AG04450 (cell line): ENCODE measurements at places on chromosomes 12 and 14.

DNA sequence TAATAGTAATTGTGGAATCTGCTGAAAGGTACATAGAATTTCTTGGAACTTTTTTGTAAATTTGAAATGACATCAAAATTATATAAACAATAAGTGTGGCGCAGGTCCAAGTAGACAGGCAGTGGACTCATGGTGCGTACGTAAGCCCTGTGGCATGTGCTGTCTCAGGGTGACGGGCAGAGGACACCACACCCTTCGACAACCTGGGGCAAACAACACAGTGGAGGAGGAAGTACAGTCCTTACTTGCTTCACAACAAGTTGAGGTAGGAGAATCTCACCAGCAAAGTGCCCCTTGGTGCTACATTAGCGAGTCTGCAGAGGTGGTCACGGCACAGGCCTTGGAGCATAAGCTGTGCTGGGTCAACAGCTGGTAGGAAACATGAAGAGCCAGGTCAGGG, 180.9 kb downstream of the AEBP2 start:
- no peak for DNase-seq

DNA sequence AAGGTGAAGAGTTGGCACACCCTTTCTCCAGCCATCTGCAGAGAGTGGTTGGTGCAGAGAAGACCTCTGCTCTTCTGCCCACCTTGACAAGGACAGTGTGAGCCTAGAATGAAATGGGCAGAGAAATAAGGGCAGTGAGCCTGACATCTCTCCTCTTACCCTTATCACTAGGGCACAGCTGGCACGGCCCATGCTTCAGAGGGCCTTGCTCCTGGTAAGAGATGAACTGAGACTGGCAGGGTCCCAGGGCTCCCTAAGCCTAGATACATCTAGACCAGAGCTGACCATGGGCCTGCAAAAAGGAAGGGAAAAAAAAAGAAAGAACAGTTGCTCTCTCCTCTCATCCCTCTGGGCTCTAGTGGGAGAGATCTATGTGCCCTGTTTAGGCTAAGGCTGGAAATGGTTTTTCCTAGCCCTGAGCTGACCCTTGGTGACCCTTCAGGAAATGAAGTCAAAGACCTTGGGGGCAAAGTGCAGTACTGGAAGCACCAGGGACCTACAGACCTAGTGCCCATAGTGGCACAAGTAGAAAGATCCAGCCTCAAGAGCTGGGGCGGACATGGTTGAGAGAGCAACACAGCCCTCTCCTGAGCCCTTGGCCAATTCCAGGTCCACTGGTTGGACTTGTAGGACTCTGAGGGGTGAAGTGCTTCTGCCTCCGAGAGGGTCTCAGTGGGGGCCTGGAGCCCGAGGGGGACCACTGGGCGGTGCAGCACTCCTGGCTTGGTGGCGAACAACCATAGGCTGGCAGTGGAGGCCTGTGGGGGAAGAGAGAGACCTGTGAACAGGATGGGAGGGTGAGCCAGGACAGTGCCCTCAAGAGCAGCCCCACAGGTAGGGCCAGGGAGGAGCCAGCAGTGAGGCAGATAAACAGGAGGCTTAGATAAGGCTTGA, 22.0 kb downstream of the PRPF40B start:
- no peak for DNase-seq

DNA sequence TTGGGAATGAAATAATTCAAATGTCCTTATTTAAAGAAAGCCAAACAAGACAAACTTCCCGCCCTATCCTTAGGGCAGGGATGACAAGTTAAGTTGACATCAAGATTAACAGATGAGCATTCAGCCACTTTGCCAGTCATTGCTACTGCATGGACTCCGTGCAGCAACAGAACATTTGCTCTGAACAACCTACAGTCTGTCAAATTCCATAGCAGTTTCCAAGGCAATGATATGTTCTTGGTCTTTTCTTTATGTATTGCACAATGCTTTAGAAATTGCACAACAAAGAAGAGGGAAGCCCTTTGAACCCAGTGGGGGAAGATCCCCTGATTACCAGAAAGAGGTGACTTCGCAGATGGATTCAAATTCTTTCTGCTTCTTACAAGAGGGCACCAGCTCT, 269.8 kb downstream of the BCAT1 start:
- DNase-seq = no peak

DNA sequence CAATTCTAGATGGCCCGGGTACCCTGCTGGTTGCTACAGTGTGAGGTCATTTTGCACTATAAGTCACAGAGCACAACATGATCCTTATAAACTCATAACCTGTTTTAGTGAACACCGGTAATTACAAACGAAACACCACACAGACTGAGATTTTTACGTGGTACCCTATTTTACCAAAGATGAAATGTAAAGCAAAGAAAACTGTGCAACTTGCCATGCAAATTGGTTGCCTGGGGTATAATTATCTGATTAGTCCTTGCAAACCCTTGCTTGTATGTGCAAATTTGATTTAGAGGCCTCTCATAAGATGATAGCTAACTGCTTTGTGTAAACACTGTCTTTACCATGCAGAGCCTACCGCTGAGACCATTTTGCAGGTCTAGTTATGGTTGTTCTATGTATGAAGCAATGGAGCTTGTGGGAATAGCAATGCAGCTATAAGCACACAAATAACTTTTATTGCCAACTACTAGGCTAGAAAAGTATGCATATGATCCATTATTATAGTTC, 372.1 kb upstream of the FAR2 start:
- no peak for DNase-seq

DNA sequence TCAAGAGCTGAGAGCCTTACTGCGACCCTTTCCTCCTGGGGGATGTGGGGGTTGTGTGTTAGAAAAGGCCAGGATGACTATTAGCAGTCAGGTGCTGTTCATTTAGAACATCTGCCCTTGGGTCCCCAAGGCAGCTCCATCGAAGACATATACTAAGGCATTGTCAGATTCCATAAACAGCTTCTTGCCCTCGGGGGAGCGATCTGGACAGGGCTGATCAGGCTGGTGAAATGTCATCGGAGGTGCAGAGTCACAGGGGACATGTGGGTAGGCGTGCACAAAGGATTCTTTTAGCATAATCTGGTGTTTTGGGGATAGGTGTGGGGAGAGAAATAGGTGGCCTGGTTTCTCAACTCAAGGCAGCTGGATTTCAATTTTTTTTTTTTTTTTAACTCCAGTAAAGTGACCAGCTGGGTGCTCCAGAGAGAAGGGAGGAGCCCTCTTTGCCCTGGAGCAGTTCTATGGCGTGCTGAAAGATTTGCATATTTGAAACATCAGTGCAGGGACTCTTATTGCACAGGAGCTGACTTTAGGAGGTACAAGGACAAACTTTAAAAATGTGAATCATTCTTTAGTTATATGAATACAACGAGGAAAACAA, 160.1 kb downstream of the SUDS3 start:
- DNase-seq = no peak

DNA sequence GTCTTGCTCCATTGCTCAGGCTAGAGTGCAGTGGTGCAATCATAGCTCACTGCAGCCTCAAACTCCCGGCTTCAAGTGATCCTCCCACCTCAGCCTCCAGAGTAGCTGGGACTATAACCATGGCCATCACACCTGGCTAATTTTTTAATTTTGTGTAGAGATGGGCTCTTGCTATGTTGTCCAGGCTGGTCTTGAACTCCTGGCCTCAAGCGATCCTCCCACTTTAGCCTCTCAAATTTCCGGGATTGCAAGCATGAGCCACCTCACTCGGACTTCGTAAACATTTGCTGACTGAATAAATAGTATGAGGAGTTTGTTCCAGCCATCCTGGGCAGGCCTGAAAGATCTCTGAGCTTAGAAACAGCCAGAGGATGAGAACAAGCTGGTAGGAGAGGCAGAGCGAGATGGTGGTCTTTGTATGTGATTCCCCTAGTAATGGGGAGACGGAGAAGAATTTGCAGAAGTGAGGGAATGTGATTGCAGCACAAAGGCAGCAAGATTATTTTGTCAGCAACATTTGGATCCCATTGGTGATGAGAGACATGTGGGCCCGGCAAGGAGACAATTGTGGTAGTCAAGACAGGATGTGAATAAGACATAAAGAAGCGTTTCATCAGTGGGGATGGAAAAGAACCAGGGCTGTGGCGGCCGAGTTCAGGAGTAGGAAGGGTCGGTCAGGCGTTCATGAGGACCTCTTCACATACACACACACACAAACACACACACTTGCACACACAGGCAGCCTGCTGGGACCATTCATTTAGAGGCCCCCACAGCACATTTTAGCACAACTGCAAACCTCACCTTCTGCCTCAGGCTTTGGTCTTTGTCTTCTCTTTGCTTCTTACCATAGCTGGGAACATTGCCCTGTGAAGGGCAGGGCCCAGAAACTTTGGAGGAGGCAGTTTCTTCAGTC, 155.5 kb downstream of the ZFP36L1 start:
- DNase-seq = no peak

DNA sequence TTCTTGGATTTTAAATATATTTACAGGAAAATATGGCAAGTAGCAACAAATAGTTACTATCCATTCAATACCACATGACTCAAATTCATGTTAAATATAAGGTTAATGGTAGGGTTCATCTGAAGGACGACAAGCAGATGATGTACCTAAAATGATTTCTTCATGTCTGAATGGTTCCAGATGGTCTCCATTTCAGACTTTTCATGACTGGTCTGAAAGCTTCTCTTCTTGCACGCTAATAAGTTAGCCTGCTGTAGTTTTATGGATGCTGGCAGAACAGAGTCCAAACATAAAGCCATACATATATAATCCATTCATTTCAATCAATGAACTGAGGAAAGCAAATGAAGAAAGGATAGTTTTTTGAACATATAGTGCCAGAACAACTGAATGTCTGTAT, 257.0 kb upstream of the MGAT4C start:
- DNase-seq = no peak

DNA sequence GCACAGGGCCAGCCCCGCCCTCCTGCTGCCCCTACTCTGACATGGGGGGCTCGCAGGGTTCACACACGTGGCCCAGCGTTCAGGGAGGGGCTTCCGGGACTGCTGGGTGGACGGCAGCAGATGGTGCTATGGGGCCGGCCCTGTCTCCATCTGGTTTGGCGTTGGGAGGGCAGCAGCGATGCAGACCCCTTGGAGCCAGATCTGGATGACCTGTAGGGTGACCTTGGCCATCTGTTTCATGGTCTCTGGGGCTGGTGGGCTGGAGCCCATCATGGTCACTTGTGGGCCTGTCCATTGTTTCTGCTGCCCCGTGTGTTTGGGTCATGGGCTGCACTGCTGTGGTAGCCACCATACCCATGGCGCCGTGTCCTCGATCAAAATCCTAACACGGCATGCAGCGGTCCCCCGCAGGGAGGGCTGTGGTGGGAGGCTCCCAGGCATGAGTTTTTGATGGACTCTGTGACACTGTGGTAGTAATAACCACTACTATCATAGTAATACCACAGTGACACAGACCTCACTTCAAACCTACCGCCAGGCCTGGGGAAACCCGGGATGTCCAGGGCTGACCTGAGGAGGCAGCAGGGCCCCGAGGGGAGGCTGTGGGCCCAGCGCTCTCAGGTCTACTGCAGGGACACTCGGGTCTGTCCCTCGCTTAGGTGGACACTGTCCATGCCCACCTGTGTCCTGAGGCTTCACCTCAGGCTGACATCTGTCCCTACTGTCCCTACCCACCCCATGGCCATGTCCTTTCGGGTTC, 359.4 kb downstream of the TMEM121 start:
- no peak for DNase-seq

DNA sequence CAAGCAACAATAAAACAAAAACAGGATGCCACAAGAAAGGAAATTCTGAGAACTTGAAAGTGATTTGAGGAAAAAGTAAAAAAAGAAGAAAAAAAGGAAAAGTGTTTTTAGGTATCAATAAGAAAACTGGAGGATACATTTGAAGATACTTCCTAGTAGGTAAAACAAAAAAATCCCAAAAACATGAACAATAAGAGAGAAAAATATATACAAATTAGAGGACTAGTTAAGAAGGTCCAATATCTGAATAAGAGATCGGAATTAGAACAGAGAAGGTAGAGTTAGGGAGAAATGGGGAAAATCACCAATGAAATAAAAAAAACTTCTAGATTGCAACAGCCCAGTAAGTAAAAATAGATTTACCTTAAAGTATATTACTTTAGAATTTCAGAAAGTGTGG, 8.8 kb downstream of the DEPDC4 start:
- no peak for DNase-seq

- peak; percentile 78 for DNase-seq
Measured at GRCh38 chr14:51616724-51617409, 34.8 kb upstream of the FRMD6 start.

- DNase-seq = no peak
Measured at GRCh38 chr14:24388474-24389179, 10.2 kb upstream of the NYNRIN start.

GRCh38 chr14:55592436-55592835, 12.4 kb downstream of the KTN1 start:
- DNase-seq = no peak

DNA sequence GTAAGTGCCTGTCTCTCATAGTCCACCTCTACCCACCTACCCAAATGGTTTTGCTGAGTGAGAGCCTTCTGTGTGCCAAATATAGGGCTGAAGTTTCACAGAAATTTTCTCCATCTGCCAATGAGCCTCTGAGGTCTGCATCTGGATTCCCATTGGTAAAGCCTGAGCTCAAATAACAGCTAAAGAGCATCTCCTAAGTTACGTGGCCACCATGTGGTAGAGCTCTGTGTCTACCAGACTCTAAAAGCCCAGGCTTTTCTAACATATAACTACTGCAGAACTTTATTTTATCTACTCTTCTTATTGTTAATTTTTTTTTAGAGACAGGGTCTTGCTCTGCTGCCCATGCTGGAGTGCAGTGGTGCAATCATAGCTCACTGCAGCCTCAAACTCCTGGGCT, 16.0 kb downstream of the AMDHD1 start:
- DNase-seq = no peak

DNA sequence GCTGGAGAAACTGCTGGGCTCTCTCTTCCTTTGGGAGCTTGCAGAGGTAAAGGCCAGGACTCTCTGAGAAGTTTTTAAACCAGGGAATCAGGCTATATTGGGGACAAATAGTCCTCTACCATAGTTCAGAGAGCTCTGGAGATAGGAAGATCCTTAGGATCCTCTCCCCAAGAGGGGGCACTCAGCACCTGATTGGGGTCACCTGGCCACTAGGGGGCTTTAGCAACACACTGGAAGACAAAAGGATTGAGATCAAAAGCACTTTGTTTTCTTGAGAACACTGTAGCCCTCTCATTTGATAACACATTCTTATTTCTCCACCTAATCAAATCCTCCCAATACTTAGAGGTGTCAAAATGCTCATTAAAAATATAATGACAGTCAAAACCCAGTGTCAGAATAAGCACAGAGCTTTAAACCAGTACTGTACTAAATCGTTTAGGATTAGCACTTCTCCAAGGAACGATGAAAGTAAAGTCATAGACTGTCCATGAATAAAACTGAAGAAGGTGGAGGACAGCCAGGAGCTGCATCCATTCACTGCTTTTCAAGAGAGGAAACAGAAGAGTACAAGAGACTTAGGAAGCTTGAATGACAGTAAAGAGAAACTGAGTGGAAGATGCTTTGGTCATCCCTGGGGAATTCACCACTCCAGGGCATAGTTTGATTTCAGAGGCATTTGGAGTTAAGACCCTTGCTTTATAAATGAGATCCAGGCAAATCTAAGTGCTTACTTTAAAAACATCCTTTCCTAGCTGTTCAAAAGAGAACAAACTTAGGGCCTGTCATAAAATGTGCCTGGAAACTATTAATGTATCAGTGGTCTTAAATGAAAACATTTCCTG, 26.5 kb downstream of the BMP4 start:
- DNase-seq = no peak
